ENCODE measurements at places on chromosomes 11 and 22. TPM values are rescaled to one million over a fixed set of nuclear protein-coding genes. Genes with fewer than 3 reads are reported as not detected.

GRCh38 chr22:38655519-38656255 is 505 bp downstream of the FAM227A start:
- no peak for DNase-seq

GRCh38 chr11:45855308-45855707 is 8.0 kb downstream of the CRY2 start:
- DNase-seq = no peak

GRCh38 chr11:84358034-84358433 is 1071.9 kb upstream of the CCDC90B start:
- no peak for DNase-seq

- peak; percentile 53 for DNase-seq
Measured at GRCh38 chr22:49826603-49827270, 936 bp downstream of the BRD1 start.

DNA sequence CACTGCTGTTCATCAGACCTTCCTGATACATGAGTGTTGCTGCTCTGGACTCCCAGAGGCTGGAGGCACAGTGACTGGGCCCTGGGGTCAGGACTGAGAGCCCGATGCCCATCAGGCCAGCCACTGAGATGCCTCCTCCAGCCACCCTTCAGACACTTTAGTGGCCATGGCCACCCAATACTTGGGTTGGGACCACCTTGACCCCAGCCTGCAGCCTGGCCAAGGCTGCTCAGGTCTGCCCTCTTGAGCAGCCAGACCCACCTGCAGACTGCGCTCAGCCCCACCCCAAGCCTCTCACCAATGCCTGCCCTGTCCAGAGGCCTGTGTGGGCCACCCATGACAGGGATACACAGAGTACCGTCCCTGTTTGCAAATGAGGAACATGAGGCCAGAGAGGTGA is 4.2 kb downstream of the RNF215 start:
- no peak for DNase-seq

- DNase-seq = no peak
Measured at GRCh38 chr11:61756452-61757212, 4.2 kb downstream of the MYRF start.

- DNase-seq = no peak
Measured at GRCh38 chr22:49933236-49934159, 15.1 kb downstream of the CRELD2 start.

DNA sequence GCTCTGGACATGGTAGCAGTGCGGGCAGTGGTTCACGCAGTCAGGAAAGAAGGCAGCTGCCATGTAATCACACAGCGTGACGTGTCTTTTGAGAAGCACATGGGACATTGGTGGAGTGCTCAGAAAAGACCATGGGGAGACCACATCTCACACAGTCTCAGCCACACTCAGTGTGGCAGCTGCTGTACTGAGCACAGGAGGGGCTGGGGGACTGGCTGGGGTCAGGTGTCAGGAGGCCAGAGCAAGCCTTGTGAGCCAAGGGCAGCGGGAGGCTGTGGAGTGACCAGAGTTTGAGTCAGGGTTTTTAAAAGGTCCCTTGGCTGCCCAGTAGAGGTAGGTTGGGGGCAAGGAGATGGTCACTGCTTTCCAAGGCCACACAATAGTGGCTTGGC is 18.5 kb downstream of the CLDN5 start:
- no peak for DNase-seq

DNA sequence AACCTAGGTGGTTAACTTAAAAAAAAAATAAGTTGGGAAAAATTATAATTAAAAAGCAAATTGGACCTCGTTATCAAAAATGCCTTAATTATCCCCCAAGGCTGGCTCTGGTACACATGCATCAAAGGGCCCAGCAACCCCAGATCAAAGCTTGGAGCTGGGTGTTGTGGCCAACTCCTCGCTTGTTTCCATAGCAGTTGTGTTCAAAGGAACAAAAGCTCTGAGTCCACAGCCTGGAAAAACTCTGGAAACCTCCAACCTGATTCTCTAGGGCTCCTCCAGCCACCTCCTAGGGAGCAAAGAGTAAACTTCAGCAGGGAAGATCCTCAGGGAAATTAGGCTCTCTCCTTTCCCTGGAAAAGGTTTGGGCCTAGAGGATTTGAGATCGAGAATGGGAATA is 149.4 kb downstream of the NXPE2 start:
- no peak for DNase-seq

GRCh38 chr11:109130910-109131309 is 291.1 kb upstream of the C11orf87 start:
- DNase-seq = no peak

Gene SCGB2A2
- not detected for total RNA-seq

Gene NAALADL1
- 11.3 TPM for total RNA-seq

Gene SLC5A4
- not detected for total RNA-seq

Data from activated B cell treated with CpG ODN at 0.5 μM for 24 hours (primary cell).